ENCODE measurements at places on chromosomes 3 and 15.

DNA sequence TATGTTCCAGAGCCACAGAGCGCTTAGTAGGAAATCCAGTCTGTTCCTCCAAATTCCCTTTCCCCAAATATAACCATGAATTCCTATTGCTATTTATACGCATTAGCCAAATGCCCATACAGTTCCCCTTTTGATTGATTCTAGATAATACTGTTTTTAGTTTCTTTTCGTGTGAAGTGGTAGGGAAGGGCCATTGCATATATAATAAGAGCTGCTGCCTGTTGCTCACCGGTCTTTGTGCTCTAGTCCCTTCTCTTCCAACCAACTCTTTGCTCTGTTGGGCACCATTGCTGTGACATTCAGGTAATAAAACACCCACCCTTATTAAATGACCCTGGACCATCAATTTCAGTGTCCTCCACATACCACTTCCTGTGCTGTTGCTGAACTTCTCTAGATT lies 379.9 kb upstream of the KCNMB2 start:
- no peak for DNase-seq

DNA sequence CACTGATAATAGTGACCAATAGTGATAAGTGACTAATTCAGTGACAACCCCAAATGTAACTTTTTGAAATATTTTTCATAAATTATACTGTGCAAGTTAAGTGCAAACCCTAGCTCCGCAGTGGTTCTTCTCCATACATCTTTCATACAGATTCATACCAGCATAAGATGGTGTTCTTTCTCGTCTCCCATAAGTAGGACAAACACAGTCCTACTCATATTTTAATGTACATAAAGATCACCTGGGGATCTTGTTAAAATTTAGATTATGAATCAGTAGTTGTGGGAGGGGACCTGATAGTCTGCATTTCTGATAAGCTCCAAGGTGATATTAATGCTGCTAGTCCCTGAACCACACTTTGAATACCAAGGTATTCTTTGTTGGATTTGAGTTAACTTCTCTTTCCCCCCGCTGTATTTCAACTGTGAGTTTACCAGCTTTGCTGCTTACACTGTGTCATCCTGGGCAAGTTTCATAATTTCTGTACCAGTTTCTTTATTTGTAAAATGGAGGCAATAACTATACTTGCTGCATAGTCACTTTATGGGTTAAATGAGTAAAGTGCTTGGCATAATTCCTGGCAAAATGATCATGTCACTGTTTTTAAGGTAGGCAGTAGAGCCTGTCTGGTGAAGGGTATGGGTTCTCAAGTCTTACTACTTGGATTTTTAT lies 34.7 kb upstream of the C3orf38 start:
- no peak for DNase-seq

DNA sequence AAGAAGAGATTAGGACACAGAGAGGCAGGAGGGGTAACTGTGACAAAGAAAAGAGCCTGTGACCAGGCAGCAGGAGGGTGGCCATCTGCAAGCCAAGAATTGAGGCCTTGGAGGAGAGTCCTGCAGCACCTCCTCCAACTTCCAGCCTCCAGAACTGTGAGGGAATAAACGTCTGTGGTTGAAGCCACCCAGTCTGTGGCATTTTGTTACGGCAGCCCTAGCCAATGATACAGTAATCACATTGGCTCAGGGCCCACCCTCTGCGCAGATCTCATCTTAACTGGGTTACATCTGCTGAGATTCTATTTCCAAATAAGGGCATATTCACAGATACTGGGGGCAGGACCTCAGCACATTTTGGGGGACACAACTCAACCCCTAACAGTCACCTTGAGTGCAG lies 11.3 kb downstream of the SELENOS start:
- no peak for DNase-seq

DNA sequence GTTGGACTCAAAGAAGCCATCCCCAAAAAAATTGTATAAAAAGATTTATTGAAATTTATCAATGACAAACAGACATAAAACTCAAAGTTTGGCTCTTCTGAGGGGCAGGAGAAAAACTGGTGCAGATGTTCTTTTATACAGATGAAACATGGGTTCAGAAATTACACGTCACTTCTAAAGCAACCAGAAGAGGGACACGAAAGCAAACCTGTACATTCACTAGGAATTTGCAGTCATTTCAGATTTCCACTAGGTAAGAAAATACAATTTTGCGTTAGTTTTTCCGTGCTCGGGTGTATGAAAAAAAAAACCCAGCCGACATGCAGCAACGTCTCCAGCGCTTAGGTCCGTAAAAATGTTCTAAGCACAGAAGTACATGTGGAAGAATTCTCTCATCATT lies 41.8 kb downstream of the ANP32A start:
- DNase-seq = no peak

- DNase-seq = no peak
Observed at GRCh38 chr3:56772952-56773938, 28.5 kb downstream of the ARHGEF3 start.
